Stimulated activated CD8-positive, alpha-beta memory T cell treated with anti-CD3 and anti-CD28 coated beads, Interleukin-4, amount 100 ng/mL, for 1 hour (primary cell): ENCODE measurements at places on chromosomes 16 and 17.

- no peak for DNase-seq
Measured at GRCh38 chr16:18984435-18985005, 786 bp downstream of the TMC7 start.

GRCh38 chr17:50210240-50211225 lies 9.1 kb upstream of the COL1A1 start:
- DNase-seq, result no peak

- DNase-seq, result no peak
Measured at GRCh38 chr16:55439101-55439690, 39.8 kb upstream of the MMP2 start.

DNA sequence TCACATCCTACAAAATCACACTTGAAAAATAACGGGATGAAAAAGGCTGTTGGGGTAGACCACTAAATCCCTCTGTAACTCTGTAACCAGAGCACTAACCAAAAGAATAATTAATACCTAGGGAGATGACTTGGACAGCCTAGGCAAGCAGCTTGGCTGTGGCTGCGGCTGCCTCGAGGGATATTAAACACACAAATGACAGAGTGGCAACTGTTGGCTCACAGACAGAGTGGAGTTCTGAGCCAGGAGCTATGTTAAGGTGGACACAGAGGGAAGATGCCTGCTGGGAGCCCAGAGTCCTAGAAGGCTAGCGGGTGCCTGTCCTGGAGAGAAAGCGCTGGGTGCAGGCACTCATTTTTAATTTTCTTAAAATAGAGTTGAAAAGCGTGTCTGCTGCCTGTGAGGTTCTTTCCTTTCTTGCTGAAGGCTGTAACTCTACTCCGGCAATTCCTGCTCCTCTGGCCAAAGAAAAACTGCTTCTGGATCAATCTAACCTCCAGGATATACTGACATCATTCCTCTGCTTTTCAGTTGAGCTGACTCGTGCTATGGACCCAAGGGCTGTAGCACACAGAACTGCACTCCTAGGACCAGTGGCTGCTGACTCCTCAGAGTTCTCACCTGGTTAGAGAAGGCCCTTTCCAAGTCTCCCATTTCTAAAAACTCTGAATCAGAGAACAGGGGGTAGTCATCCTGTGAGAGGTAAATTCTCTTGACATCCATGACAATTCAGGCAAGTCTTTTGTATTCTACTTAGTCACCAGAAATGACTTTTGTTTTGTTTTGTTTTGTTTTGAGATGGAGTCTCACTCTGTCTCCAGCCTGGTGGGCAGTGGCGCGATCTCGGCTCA lies 147.9 kb downstream of the STX8 start:
- no peak for DNase-seq

DNA sequence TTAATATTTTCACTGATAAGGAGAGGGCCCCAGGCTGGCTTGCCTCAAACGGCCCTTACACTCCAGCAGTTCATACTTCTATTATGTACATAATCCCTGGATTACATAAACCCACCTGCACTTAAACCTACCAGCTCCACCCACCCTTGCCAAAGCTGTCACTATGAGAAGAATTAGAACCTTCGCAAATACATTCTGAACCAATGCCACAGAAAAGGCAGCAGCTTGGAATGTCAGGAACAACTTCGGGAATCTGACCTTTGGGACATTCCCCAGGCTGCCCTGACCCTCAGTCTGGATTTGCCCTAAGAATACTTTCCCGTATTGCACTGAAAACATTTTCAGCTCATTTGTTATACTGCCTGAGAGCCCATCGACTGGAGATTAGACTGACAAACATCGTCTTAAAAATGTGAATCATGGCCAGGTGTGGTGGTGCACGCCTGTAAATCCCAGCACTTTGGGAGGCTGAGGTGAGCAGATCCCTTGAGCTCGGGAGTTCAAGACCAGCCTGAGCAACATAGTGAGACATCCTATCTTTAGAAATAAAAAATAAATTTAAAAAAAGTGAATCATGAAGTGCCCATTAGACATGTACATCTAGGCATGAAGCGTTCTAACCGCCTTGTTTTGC lies 21.0 kb upstream of the SEC14L1 start:
- no peak for DNase-seq

DNA sequence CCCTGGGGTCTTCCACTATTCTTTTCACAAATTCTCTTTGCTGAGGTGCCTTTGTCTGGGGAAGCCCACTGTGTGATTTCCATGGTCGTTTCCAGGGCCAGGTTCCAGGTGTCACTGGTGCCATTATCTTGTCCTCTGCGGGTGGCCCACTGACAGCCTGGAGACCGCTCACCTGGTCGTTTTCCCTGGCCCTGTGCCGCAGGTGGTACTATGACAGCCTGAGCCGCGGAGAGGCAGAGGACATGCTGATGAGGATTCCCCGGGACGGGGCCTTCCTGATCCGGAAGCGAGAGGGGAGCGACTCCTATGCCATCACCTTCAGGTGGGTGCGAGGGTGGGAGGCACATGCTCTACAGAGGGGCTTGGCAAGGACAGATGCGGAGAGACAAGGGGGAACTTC lies 98.9 kb downstream of the SDR42E1 start:
- DNase-seq, result no peak

DNA sequence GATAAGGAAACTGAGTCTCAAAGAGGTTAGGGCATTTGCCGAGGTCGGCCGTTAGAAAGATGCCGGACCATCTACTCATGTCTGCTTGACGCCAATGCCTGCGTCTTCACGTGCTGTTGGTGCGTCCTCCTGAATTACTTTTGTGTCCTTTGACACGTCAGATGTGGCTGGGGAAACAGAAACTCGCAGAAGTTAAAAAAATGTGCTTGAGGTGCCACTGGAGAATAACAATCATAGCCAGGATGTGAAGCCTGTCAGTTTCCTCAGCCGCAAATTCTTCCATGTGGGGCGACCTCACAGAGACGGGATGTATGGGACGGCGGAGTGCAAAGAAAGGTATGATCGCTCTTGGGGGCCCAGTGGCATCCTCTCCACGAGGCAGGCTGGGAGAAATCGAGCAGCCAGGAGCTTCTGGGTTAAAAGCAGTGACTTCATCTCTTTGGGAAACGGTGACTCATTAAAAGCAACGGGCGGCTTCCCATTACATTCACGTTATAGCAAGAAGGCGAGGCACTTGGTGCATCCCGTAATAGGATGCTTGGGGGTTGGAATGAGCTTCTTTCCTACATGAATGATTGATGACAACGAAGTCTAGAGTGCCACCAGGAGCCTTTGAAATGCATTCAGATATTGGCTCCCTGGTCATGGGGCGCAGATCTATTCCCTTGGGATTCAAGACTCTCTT lies 67.8 kb downstream of the BMERB1 start:
- DNase-seq, result no peak

- no peak for DNase-seq
Measured at GRCh38 chr17:66416207-66416940, 114.0 kb downstream of the PRKCA start.

DNA sequence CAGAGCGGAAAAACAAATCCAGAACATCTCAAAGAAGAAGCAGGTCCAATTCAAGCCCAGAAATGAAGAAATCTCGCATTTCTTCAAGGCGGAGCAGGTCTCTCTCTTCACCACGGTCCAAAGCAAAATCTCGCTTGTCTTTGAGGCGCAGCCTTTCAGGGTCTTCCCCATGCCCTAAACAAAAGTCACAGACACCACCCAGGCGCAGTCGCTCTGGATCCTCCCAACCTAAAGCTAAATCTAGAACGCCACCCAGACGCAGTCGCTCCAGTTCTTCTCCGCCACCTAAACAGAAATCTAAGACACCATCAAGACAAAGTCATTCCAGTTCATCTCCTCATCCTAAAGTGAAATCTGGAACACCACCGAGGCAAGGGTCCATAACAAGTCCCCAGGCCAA lies 10.3 kb downstream of the SRRM2 start:
- no peak for DNase-seq

DNA sequence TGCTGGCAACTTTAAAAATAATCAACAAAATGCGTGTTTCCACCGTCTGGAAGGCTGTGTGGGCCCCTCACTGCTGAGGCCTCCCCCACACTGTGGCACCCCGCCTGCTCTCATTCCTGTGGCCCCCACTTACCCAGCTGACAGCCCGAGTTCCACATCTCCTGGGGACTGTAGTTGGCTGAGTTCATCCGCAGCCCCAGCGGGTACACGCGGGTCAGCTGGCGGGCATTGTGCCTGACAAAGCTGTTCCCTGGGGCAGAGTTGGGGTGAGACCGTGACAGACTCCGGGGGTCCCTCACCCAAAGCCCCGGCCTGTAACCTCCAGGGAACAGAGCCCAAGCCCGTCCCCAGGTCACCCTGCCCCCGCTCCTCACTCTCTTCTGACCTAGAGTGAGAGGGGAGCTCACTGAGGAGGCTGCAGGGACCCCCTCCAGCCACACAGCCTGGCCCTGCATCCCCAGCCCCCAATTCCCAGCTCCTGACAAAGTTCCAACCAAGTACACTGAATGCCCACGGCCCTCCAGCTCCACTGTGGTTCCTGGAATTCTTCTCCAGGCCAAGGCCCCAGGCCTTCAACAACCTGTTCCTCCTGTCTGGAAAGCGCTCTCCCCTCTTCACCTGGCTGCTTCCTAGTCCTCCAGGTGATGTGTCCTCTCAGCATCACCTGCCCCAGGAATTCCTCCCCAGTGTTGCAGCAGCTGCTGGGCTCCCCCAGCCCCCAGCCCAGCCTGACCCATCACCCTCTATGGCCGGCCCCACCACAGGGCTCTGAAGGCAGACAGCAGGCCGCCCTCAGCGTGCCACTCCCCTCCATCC lies 18.0 kb downstream of the PLCD3 start:
- no peak for DNase-seq

- DNase-seq, result no peak
Measured at GRCh38 chr17:3688852-3689261, 7.1 kb downstream of the P2RX5 start.

DNA sequence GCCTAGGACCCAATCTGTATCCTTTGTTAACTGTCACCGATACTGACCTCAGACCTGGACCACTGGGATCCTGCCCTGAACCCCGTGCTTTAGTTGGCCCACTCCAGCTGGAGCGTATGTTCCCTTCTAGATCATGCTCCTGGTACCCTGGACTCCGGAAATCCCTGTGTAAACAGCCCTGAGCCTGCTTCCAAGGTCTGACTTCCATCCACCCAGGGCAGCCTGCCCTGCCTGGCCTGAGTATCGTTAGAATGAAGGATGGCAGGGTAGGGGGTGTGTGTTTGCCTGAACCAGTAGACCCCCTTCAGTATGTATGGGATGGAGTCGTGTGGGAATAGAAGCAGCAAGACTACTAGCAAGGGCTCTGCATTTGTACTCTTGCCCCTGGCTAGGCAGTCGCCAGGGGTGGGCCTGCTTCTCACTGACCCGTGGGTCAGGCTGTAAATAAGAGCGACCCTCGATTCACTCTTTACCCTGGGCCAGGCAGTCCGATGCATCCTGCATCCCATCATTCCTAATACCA lies 691 bp upstream of the TMEM98 start:
- DNase-seq, result no peak

- no peak for DNase-seq
Measured at GRCh38 chr17:77802333-77802615, 156.2 kb upstream of the TNRC6C start.

DNA sequence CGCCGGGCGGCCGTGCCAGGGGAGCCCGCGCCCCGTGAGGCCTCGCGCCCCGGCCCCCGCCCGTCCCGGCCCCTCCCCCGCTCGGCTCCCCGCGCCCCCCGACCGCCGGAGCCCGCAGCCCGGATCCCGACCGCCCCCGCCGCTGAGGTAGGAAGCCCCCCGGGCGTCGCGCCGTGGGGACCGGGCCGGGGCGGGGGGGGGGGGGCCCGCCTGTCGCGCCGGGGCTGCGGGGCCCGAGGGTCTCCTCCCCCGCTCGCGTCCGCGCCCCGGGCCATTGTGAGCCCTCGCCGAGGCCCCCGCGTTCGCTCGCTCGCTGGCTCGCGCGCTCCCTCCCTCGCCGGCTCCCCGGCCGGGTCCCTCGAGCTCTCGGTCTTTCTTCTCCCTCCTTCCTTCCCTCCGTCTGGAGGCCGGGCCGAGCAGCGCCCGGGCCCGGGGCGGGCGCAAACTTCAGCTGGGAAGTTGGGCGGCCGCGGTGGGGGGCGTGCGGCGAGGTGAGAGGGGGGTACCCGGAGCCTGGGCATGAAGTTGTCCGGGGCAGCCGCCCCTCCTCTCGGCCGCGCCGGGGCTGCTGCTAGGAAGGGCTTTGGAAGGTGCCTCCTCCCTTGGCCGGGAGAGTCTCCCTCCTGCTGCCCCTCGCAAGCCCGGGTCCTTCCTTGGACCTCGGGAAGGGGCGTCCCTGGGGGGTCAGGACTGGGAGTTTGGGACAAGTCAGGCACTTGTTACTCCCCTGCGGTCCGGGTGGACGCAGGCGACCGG lies 419 bp downstream of the GLIS2 start:
- DNase-seq, result no peak

DNA sequence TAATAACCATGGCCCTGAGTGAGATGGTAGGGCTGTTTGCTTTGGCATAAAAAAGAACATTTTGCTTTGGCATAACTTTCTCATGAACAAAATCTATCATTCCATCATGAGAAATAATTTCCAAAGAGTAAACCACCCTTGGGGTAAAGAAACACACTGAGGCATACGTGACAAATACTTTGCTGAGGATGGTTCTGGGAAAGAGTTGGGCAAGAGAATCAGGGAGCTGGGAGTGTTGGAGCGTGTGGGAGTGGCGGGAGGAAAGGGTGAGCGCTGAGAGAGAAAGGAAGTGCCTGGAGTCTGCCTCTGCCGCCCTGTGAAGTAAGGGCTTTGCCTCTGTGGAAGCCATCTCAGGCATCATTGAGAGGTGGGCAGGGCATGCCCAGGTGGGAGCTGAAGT lies 60.2 kb upstream of the ARHGAP44 start:
- no peak for DNase-seq

GRCh38 chr16:57620335-57621231 lies 7.8 kb upstream of the ADGRG1 start:
- DNase-seq, result no peak

- DNase-seq, result no peak
Measured at GRCh38 chr17:63634163-63634562, 11.9 kb downstream of the MAP3K3 start.

- DNase-seq, result no peak
Measured at GRCh38 chr16:70364399-70364798, 17.7 kb downstream of the DDX19A start.
